ENCODE measurements at places on chromosomes 1 and 21. TPM values are rescaled to one million over a fixed set of nuclear protein-coding genes. Genes with fewer than 3 reads are reported as not detected.

Gene SOX13
- 2.0 TPM for polyA plus RNA-seq

Gene CHI3L1
- 6.4 TPM for polyA plus RNA-seq

DNA sequence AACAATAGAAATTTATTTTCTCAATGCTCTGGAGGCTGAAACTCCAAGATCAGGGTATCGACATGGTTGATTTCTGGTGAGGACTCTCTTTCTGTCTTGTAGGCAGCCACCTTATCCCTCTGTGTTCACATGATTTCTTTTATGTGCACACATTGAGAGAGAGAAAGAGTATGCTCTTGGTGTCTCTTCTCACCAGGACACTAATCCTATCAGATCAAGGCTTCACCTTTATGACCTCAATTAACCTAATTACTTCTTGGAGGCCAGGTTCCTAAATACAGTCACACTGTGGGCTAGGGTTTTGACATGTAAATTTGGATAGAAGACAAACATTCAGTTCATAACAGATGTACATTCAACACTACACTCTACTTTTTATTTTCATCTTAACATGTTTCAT is 1094.2 kb upstream of the ADGRL2 start:
- no peak for DNase-seq

DNA sequence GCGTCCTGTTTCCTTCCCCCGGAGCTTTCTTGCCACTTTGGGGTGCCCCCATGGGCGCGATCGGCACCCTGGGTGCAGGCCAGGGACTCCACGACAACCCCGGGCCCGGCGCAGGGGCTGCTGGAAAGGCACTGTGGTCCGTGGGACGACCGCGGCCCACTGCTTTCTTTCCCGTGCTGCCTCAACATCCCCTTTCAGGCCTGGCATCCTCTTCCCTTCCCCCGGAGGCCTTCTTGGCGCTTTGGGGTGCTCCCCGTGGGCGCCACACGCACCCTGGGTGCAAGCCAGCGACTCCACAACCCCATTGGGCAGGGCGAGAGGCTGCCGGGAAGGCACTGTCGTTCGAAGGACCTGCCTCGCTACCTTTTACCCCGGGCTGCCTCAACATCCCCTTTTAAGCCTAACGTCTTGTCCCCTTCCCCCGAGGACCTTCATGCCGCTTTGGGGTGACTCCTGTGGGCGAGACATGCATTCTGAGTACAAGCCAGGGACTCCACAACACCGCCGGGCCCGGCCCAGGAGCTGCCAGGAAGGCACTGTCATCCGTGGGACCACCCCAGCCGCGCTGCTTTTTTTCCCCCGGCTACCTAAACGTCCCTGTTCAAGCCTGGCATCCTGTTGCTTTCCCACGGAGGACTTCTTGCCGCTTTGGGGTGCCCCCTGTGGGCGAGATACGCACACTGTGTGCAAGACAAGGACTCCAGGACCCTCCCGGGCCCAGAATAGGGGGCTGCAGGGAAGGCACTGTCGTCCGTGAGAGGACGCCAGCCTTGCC is 137.8 kb downstream of the LIPI start:
- DNase-seq = no peak

Data from AG04450 (cell line).